ENCODE measurements at places on chromosomes 1 and 21. TPM values are rescaled to one million over a fixed set of nuclear protein-coding genes. Genes with fewer than 3 reads are reported as not detected.

The ANKRD34A gene
- total RNA-seq, result 0.82 TPM

The USH2A gene
- total RNA-seq, result not detected

The GJB3 gene
- 2.0 TPM for total RNA-seq

The SPRR2F gene
- not detected for total RNA-seq

The GBP6 gene
- total RNA-seq, result 1.3 TPM

The GPR37L1 gene
- 0.09 TPM for total RNA-seq

The CENPF gene
- 15.0 TPM for total RNA-seq

The SLAMF8 gene
- 41.3 TPM for total RNA-seq
